ENCODE measurements at places on chromosomes 3 and 15. TPM values are rescaled to one million over a fixed set of nuclear protein-coding genes. Genes with fewer than 3 reads are reported as not detected.

The COLQ gene
- 5.1 TPM for total RNA-seq

The LRRC31 gene
- total RNA-seq = not detected

The EFCC1 gene
- total RNA-seq = 0.15 TPM

The TPRG1 gene
- total RNA-seq = 5.5 TPM

The PLCB2 gene
- total RNA-seq = 305 TPM

The PAK6 gene
- not detected for total RNA-seq

The RBP2 gene
- not detected for total RNA-seq

The ABHD17C gene
- 1.4 TPM for total RNA-seq

The CX3CR1 gene
- 1.0 TPM for total RNA-seq

The GOLGB1 gene
- total RNA-seq = 51.7 TPM

The RPL39L gene
- total RNA-seq = 4.2 TPM

The SMC4 gene
- 153 TPM for total RNA-seq

The TMEM45A gene
- 0.39 TPM for total RNA-seq

The ALPK3 gene
- total RNA-seq = 0.22 TPM

The HIGD2B gene
- not detected for total RNA-seq

The CCDC39 gene
- total RNA-seq = not detected

The NANOGP8 gene
- total RNA-seq = not detected

DNA sequence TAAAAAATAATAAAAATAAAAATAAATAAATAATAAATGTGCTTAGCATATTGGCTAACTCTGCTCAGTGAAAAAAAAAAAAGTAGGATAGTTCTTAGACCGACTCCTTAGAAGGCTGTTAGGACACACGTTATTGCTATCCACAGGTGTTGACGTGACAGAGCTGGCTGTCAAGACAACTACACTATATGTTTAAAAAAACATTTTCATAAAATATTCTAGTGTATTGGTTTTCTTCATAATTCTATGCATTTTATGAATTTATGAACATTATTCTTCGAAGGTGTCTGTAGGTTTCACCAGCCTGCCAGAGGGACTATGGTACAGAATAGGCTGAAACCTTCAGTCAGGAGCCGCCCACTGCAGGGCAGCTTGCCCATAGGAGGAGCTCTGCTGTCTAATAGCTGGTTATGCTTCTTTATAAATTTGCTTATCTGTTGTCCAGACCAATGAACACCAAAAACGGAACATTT, 9.2 kb downstream of the TM4SF1 start:
- DNase-seq = no peak

GRCh38 chr3:1330107-1330506, 237.3 kb downstream of the CNTN6 start:
- DNase-seq = no peak

DNA sequence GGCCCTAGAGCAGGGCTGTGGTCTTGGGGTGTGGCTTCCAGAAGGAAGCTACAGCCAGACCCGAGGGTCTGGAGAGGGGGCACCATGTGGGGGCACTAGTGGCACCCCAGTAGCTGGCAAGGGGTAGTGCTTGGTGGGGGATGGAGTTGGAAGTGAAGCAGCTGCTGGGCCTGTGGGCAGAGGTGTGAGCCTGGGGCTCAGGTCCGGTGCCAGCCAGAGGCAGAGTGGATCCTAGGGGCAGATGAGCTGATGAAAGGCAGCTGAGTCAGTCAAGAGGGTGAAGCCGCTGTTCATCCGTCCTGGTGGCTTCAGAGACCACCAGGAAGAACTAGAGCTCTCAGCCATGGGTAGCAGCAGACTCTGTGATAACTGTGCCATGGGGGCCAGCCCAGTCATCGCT, 172.6 kb downstream of the TBC1D2B start:
- DNase-seq = no peak

DNA sequence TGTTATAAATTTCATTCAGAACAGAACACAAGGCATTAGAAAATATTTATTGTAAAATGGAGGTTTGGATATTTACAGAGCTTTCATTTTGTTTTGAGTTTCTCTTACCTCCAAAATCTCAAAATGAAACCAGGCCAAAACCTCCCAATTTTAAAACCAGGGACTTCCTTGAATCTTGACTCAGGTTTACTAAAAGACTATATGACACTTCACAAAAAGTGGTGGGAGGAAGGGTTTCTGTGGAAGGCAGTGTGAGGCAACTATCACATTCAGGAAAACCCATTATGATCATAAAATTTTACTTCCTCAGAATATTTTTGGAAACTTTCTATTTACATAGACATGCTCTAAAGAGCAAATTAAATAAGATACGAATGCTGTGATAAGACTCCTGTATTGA, 205.8 kb upstream of the EOMES start:
- DNase-seq = no peak

DNA sequence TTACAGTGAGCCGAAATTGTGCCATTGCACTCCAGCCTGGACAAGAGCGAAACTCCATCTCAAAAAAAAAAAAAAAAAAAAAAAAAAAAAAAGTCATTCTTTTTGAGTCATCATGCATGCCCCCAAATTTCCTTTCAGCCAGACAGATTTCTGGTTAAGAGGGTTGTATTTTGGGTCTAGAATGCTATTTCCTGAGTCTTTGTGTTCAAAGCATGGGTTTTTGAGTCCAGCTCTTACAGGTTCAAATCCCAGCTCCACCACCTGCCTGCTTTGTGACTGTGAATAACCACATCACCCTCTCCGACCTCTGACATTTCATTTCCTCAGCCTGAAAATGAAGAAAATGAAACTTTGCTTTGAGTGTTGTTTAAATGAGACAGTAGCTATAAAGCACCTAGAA, 9.3 kb upstream of the C15orf61 start:
- DNase-seq = no peak

- no peak for DNase-seq
Measured at GRCh38 chr3:13041113-13041776, 32.0 kb downstream of the IQSEC1 start.

- no peak for DNase-seq
Measured at GRCh38 chr3:25903371-25904129, 113.7 kb downstream of the OXSM start.

DNA sequence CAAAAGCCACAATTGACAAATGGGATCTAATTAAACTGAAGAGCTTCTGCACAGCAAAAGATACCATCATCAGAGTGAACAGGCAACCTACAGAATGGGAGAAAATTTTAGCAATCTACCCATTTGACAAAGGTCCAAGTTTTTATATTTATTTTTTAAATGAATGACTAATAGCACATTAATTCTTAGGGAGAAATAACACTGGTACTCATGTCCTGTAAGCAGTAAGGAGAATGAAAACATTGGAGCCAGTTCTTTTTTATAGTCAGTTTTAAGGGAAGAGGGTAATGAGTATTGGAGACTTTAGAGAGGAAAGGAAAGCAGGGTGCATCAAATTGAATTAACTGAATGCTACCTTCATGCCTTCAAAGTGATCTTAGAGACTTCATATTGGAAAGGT, 404.7 kb upstream of the TGFBR2 start:
- DNase-seq = no peak

GRCh38 chr3:126448893-126449180, 26.9 kb downstream of the ZXDC start:
- no peak for DNase-seq

- no peak for DNase-seq
Measured at GRCh38 chr15:43134157-43134635, 810 bp downstream of the TMEM62 start.

- DNase-seq = peak; percentile 24
Measured at GRCh38 chr3:4421121-4421520, 45.9 kb downstream of the SUMF1 start.

DNA sequence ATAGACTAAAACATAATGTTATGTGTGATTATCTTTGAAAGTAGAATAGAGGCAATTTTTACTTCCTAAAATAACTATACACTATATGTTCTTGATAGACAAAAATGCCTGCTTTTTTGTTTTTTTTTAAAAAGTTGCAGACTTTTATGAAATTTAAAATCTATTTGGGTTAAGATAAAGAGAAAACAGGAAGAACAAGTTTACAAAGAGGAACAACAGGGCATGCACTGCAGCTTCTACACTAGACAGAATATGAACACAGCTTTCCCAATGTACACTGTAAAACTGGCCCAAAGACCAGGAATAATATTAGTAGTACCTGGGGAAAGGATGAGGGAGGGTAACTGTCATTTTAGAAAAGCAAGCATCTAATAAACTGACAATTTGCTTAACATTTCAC, 53.7 kb downstream of the NR1I2 start:
- no peak for DNase-seq

GRCh38 chr15:48862705-48863104, 15.2 kb upstream of the EID1 start:
- peak; percentile 24 for DNase-seq

GRCh38 chr3:53716998-53717397, 129.2 kb downstream of the CHDH start:
- no peak for DNase-seq

DNA sequence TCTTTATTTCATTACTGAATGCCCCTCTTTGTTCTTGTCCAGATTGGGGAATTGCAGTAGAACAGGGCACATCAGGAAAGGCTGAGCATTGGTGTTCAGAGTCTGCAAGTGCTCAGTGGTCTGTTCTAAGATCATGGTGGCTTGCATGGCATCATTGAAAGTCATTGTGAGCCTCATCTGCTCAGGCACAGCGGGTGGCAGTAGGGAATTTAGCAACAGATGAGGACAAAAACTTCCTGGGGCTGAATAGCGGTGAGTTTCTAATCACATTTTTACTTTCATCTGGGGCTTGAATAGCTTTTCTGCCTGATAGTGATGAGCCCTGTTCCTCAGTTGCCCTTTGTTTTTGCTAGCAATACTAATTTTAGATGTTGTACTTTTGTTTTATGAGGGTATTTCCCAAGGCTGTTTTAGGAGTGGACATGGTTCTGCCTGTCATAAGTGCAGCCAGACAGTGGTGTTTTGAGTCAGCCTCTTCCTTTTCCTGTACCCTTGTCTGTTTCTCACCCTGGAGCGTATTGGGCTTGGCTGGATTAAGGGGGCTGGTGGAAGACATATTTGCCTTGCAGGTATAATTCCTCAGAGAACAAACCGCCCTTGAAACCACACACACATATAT, 127.2 kb upstream of the IL12A start:
- DNase-seq = no peak

- no peak for DNase-seq
Measured at GRCh38 chr3:102454181-102454580, 19.4 kb downstream of the ZPLD1 start.

DNA sequence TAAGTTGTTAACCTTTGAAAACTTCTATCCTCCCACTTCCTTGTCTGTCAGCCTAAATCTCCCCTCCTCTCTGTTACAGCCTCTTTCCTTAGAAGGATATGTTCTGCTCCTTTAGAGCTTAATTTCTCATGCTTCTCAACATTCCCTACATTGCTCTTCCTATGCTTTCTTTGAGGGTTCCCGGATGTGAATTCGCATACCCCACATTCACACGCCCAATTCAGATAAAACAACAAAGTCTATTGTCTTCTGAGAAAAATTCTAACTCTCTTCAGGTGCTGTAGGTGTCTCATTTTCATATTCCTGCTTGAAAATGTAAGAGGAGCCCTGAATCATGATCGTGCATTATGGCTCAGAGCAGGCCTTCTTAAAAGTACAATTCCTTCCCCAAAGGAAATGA, 171.8 kb upstream of the DPH6 start:
- DNase-seq = no peak

GRCh38 chr3:53254509-53255422, 1.1 kb downstream of the TKT start:
- DNase-seq = peak; percentile 69

GRCh38 chr15:50321680-50322210, 33.3 kb downstream of the GABPB1 start:
- DNase-seq = no peak

DNA sequence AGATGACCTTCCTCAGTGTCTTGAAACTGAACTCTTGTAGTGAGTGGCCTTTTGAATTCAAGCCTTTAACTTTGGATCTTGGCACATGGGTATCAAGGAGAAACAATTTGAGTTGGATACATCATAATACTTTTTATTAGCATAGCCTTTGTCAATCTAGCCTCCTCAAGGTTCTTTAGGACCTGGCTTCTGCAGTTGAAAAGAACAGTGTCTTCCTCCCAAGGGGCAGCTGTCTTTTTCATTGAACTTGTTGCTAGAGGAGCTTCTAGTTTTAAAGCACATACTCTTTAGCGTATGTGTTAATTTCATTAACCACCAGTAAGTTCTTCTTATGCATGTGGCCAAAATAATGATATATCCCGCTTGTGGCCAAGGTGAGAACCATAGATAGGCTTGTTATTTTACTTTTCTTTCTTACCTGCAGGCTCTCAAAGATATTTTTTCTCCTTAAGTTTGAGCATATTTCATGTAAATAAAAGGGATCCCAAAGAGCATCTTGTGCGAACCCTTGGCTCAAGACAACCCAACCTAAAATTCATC, 83.2 kb downstream of the GHSR start:
- no peak for DNase-seq

GRCh38 chr3:111252779-111253178, 181.2 kb downstream of the NECTIN3 start:
- peak; percentile 24 for DNase-seq

DNA sequence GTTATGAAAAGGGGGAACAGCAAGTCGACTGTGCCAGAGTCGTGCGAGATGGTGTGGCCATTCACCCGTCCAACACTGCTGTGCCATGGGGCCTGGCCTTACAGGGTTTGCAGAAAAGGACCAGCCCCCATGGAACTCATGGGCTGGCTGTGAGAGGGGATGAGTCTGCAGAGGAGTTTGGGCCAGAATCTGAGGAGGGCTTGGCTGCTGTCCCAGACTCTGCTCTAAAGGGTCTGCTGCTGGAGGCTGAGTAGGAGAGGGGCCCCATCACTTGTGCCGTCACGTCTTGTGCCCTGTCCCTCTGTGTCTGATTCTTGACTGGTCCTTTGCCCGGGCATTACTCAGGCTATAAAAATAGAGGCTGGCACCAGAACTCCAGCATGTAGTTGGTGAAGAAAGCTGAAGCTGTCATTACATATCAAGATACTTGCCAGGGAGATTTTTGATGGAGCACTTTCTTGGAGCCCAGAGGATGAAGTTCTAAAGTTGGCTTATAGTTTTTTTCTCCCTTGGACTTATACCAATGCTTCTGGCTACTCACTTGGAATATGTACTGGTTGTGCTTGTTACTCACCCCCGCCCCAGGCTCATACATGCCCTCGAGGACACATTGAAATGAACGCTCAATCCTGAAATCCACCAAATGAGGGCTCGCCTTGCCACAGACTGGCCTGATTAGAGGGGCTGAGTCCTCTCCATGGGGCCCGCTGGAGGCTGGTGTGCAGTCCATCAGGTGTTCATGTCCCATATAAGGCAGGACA, 10.2 kb downstream of the PXYLP1 start:
- DNase-seq = no peak

GRCh38 chr3:125055913-125056745, at the start of gene HEG1:
TSS of gene HEG1 (minus strand) at chr3:125055997. CDS start at chr3:125055890, 107 bp downstream.
- DNase-seq = peak; percentile 79

DNA sequence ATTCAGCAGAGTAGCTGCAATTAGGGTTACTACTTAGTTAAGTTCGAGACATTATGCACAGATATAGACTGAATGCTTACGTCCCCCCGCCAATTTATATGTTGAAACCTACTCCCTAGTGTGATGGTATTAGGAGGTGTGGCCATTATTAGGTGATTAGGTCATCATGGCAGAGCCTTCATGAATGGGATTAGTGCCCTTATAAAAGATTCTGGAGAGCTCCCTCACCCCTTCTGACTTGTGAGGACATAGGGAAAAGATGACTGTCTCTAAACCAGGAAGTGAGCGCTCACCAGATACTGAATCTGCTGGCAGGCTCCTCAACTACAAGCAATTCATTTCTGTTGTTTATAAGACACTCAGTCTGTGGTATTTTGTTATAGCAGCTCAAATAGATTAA, 25.6 kb upstream of the TEX9 start:
- DNase-seq = no peak

GRCh38 chr15:101474983-101475382, 14.5 kb downstream of the PCSK6 start:
- no peak for DNase-seq

- no peak for DNase-seq
Measured at GRCh38 chr3:111822804-111823203, 36.3 kb upstream of the PHLDB2 start.

- DNase-seq = no peak
Measured at GRCh38 chr15:42160136-42160535, 3.7 kb upstream of the PLA2G4F start.

All from CD4-positive, CD25-positive, alpha-beta regulatory T cell (primary cell).